Naive B cell (primary cell): ENCODE measurements at places on chromosomes 12 and 14. TPM values are rescaled to one million over a fixed set of nuclear protein-coding genes. Genes with fewer than 3 reads are reported as not detected.

- no peak for DNase-seq
Measured at GRCh38 chr14:89107626-89108025, 283.2 kb downstream of the TTC8 start.

- DNase-seq, result no peak
Measured at GRCh38 chr12:17214929-17215328, 609.0 kb upstream of the LMO3 start.

GRCh38 chr14:94423453-94424056 lies 29.0 kb downstream of the SERPINA11 start:
- no peak for DNase-seq

GRCh38 chr14:92632546-92633273 lies 115.7 kb downstream of the LGMN start:
- DNase-seq, result no peak

- DNase-seq, result no peak
Measured at GRCh38 chr12:19829100-19829853, 390.0 kb downstream of the AEBP2 start.

DNA sequence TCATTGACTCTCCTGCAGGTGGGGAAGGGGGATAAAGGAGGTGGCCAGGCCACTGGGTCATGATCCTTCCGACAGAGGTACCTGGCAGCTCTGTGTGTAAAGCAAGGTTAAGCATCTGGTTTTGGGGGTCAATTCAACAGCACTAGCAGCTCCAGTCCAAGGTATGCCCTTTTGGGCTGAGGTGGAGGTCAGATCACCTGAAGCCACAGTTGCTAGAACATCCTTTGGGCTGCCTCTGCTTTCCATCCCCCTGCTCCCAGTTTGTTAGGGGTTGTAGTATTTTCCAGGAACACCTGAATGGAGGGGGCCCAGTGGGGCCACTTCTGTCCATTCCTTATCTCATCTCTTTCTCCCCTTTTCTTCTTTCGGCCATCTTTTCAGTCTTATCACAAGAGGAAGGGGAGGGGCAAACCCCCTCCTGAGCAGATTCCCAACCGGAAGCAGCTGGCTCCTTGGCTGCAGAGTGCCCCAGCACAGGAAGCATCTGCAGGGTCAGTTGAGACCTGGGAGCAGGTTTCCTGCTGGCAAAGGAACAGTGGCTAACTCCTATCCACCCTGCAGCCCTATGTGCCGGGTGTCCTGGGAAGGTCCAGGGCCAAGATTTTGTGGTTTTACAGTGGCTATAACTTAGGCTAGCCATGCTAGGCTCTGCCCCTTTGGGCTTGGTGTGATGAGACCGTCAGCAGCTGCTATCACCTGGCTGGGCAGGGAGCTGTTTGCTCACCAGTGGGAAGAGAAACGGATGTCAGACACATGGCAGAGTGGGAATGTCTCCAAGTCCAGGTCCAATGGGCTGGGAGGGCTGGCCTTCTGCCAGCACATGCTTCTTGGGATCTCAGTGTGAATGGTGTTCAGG lies 40.2 kb downstream of the SH2B3 start:
- no peak for DNase-seq

GRCh38 chr12:15782667-15783066 lies 6.5 kb downstream of the EPS8 start:
- DNase-seq, result no peak

Gene RNF212B
- not detected for polyA plus RNA-seq

Gene NRL
- polyA plus RNA-seq, result 8.9 TPM

Gene TPI1
- 360 TPM for polyA plus RNA-seq

DNA sequence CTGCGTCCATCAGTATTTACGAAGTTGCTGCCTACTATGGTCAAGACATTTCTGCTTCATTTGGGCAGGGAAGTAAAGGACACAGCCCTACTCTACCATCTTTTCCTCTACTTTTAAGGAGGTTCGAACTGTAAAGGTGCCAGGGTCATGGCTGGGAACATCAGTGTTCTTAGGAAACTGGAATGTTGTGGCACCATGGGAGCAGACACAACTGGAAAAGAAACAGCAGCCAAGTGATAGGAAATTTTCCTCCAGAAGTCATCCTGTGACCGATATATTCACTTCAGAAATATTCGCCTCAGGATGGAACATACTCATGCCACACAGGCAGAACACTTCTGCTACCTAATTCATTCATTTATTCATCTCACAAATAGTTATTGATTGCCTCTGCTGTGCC lies 104.4 kb downstream of the ETV6 start:
- DNase-seq, result no peak

Gene SERPINA9
- polyA plus RNA-seq, result not detected

DNA sequence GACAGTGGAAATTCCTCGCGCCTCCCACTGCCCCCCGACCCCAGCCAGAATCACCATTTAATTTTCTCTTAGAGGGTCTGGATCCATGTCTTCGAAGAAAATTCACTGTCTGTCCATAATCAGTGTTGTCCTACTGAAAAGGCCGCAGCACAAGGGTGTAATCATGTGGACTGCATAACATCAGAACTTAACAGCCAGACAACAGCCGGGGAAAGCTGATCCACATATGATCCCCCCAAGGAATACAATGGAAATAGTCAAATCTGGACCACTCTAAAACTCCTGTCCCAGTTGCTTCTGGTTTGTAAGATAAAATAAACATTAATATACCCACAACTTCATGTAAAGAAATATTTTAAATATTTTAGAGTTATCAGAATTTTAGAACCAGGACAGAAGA lies 177.5 kb downstream of the SSPN start:
- no peak for DNase-seq

DNA sequence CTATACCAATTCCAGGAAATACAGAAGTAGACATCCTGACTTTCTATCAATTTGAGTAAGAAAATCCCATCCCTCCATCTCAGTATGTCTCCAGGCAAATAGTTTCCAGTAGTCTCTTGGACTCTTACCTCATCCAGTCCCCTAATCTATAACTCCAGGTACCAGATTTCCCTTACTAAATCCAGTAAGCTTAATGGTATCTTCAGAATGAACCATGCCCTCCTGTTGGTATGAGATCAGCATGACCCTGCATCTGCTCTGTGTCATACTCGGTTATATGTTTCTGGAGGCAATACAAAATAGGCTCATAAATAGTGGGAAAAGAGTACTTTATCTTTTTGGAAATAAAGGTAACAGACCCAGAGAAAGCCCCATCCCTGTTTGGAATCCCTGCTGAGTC lies 18.4 kb downstream of the PIGH start:
- DNase-seq, result no peak

DNA sequence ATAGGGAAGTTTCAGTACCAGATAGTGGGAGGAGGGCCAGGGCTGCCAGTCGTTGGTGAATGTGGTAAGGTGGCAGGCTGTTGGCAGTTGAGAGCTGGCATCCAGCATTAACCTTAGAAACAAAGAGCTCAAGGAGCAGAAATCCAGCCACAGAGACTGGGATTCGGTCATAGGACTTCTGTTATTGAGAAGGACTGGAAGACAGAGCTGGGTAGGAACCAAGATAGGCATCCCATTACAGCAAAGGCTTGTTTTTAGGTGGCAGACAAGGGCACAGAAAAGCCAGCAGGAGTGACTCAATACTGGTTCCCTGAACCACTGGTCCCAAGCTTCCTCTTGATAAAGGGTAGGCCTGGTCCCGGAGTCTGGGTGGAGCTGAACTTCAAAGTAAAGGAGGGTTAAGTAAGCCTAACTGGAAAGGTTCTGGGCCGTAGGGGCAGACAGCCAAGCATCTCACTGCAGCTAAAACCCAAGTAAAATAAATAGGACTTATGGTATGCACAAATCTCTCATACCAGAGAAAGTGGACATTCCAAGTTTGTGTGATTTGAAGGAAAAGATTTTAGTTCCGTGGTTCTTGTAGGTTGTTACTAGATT lies 147.9 kb downstream of the ETV6 start:
- DNase-seq, result no peak

DNA sequence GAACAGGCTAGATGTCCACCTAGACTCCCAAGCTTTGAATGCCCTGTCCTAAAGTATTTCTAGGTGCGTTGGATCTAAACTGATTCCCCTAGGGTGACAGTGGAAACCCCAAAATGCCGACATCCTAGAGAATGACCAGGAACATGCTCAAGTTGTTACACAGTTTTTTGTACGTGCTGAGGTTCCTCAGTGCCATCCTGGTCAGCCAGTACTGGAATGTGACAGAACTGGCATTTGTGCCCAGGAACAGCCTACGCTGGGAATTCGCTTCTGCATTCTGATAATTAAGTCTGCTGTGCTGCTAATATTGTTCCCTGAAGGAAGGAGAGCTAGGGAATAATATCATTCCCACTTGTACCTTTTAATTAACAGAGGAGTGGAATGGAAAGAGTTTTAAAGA lies 40.3 kb downstream of the BORCS5 start:
- DNase-seq, result no peak

DNA sequence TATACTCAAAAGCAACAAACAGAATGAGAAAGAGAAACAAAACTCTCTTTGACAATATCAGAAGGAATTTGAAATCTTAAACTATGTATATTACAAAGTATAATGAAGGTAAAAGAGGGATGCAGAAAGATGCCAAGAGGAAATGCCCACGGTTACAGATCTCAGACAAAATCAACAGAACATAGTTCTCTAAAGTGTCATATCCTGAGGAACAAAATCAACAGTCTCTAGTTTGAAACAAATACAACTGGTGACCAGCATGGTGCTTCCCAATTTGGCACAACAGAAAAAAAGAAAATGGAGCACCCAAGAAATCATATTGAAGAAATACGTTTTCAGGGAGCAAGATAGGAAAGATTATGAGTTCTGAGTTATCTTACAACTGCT lies 116.5 kb downstream of the METTL25 start:
- no peak for DNase-seq

Gene CLEC14A
- not detected for polyA plus RNA-seq

DNA sequence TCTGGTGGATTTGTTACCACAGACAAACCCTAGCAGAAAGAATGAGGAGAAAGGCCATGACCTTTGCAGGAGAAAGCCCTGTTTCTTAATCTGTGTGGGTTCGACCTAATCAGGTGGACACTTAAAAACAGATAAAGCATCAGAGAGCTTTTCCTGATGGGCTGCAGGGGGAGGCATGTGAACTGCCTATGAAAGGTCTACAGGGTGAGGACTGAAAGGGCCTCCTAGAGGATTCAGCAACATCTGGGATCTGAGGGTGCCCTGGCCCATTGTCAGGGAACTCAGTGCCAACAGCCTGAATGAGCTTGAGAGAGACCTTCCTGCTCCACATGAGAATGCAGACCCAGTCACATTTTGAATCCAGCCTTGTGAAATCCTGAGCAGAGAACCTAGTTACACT lies 178.8 kb upstream of the DDHD1 start:
- DNase-seq, result no peak

Gene ASIC1
- polyA plus RNA-seq, result not detected

DNA sequence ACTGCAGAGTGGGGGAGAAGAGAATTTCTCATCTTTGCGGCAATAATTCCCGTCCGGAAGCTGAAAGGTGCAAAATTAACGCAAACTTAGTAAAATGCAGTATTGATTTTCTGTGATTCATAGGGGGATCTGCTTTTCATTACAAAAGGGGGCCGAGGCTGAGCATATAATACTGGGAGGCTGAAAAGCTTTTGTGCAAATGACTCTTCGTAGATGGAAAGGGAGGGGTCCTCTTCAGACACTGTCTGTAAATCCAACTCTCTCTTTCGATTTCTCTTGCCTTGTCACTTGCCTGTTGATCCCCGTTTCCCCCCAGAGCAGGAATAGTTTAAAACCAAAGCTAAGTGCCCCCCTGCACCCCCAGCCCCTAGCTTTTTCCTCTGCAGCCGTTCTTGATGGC lies 258.2 kb downstream of the VRK1 start:
- no peak for DNase-seq

Gene DCD
- polyA plus RNA-seq, result not detected

DNA sequence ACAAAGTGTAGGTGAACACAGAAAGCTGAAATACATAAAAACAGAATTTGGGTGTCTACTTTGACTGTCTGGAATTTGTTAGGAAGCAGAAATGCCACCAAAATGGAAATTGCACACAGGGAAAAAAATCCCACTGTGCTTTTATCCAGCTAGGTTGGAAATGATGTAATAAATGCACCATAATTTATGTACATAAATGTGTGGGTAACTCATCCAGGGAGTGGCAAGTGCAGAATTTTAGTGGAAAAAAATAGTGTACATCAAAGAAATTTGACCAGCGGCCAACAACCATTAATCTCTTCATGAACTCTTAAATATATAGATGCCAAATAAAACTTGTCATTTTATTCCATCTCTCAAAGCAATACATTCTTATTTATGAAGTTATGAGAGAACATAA lies 105.6 kb downstream of the LLPH start:
- DNase-seq, result no peak

GRCh38 chr12:53010955-53011354 lies 4.7 kb downstream of the EIF4B start:
- DNase-seq, result no peak

DNA sequence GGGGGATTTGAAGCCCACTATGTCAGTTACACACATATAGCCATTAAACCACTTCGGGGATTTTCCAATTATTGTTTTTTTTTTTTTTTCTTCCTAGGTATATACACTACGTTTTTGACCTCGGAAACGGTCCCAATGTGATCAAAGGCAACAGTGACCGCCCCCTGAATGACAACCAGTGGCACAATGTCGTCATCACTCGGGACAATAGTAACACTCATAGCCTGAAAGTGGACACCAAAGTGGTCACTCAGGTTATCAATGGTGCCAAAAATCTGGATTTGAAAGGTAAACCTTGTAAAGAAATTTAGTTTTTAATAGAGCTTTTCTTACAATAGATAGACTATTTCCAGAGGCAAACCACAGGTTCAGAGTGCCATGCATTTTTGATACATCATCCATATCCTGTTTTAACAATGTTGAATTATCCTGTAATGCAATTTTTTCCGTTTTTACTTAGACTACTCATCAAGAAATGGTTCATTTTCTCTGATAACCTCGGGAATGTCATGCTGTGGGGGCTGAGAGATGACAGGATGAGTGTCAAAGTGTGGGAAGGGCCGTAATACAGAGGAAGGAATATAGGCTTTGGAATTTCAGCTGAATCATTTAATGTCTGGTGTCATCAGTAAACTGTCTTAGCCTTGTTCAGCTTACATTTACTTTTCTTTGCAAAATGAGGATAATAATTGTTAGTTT lies 797.1 kb downstream of the NRXN3 start:
- no peak for DNase-seq

Gene PRR4
- polyA plus RNA-seq, result 1.5 TPM

Gene FITM1
- polyA plus RNA-seq, result 0.54 TPM

Gene NGB
- not detected for polyA plus RNA-seq

GRCh38 chr14:22572562-22573058 lies 16.4 kb downstream of the DAD1 start:
- DNase-seq, result no peak

GRCh38 chr12:39272871-39273655 lies 169.9 kb downstream of the KIF21A start:
- no peak for DNase-seq

Gene TRMT61A
- 8.3 TPM for polyA plus RNA-seq

Gene PRPH
- polyA plus RNA-seq, result not detected

DNA sequence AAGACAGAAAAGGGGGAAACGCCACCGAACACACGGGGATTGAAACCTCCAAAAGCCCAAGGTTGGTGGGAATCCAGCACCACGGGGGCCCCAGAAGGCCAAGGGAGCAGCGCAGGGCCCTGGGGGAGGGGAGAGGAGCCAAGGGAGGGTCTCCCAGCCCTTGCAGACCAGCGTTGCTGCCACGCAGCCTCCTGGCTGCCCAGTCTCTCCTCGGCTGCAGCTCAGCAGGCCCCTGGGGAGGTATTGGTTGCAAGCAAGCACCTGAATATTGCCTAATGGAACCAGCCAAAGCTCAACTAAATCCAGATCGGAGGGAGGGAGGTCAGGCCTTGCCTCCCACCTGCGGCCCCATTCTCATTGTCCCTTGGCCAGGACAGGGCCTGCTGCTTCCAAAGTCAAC lies 15.8 kb downstream of the TMEM229B start:
- DNase-seq, result no peak

Gene RNASE2
- 0.41 TPM for polyA plus RNA-seq
